ENCODE measurements at places on chromosomes 16 and 17. TPM values are rescaled to one million over a fixed set of nuclear protein-coding genes. Genes with fewer than 3 reads are reported as not detected.

DNA sequence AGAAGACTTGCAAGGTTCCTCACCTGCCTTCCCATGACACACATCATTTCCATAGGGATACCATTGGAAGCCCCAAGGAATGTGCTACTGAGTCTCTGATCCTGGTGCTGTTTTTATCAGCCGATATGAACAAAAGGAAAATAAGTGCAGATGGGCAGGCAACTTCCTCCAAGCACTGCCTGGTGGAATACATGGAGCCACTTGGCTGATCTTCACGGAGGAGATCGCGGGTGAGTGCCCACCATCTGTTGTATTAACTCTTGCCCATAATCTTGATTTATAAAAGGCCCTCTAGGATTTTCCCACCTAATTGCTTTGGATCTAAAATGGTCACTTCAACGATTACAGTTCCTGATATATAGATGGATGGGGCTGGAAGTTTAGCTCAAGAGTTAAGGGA, 24.7 kb upstream of the CDRT15 start:
- no peak for DNase-seq

The EIF4A3 gene
- total RNA-seq: 110 TPM

- no peak for DNase-seq
Observed at GRCh38 chr16:12559714-12560113, 244.0 kb downstream of the CPPED1 start.

The RMI2 gene
- total RNA-seq: 4.2 TPM

DNA sequence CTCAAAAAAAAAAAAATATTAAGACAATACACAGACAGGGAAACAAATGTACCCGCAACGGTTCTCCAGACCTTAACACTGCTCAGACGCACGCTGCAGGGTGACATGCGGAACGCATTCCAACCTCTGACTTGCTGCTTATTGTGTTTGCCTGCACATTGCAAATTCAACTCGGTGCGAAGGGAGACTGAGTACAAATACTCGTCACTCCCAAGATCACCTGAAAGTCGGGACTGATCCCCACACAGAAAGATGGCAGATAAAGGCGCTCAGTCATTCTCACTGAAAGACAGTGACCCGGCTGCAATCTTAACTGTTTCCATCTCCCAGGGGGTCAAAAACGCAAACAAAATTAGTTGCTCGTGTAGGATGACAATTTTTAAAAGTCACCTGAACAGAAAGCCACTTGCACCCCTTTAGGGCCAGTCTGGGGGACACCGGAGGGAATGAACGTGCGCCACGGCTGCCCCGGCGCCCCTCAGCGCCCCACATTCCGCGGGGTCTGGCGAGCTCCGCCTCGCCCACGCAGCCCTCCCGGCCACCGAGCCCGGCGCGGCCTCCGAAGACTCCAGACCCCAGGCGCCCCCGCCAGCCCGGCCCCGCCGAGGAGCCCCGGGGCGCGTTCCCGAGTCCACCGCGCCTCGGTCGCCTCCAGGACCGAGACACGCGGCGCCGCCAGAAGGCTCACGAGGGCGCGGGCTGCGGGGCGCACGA, 589 bp downstream of the CLCN7 start:
- no peak for DNase-seq

DNA sequence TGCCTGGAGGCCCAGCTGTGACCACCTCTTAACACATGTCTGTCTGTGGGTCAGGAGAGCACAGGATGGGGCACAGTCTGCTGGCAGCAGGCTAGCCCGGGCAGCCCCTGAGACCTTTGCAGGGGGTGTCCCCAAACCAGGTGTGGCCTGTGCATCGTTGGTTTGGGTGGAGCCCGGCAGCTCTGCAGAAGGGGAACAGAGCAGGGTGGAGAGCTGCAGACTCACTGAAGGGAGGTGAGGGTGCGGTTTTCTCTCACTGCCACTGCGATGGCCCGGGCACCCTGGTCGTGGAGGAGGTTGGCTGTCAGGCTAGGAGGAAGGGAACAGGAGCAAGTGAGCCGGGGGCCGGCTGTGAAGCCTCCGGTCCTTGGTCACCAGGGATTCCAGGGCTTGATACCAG, 28.8 kb downstream of the NLRC3 start:
- no peak for DNase-seq

DNA sequence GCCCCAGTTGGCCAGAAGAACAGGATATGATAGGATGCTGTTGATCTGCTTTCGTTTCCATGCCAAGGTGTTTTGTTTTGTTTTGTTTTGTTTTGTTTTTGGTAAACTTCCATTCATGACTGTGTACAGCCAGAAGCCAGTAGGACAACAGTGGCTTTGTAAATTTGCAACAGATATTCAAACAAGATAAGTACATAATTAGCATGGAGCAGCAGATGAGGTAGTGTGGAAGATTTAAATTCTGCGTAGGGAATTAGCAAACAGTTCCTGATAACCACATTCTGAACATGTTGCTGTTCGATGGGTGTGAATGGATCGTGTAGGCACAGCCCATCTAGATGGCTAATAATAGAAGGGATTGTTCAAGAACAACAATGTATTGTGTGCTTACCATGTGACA, 1080.1 kb upstream of the RBFOX1 start:
- no peak for DNase-seq

The FKBP10 gene
- 28.5 TPM for total RNA-seq

The ENDOV gene
- total RNA-seq: 42.1 TPM

DNA sequence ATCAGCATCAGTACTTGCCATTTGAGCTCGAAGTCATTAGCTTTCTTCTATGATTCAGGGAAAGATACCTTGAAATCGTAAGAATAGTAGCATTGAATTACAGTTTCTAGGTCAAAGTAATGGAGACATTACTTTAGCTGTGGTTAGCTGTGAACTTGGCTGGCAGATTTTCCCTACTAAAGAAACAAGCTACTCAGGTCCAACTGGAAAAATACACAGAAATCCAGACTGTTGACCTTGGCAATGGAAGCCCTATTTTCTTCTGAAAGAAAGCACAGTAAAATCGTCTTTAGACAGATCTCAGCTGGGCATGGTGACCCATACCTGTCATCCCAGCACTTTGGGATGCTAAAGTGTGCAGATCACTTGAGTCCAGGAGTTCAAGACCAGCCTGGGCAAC, 13.4 kb upstream of the DNAJA2 start:
- no peak for DNase-seq

DNA sequence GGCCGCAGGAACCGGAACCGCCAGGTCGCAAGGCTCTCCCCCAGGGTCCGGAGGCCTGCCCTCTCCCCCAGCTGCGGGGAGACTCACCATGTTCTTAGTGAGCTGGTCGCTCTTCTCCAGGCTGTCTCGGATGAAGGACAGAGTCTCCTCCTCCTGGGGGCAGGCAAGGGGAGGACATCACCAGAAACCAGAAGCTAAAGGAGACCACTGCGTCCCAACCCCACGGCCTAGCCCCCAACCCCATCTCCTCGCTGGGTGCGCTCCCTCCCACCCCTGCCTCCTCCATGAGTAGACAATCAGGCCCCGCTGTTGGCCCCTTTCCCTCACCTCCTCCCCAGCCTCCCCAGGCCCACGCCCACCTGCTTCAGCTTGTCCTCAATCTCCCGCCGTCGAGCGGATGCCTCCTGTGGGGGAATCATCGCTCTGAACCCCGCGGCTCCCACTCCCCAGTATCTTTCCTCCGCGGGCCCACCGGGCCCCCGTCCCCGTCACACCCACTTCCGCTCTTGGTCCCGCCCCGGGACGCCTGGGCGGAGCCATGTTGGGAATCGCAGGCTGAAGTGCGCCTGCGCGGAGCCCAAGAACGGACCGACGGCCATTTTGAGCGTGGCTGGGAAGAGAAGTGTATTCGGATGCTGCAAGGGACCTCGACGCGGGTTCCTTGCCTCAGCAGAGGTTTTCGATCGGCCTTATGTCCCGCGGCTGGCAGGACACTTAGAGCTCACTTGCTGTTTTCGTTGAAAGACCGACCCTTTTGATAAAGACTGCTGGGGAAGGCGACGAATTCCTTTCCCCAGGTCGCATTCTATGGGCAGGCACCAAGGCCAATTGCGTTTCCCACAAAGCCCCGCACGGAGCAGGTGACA, at the start of gene EXOC7:
EXOC7 (minus strand) TSS at position 514 of the 866 bp plus-strand sequence; CDS start at position 419, 95 bp downstream.
- DNase-seq: peak; percentile 94

The AANAT gene
- 0.39 TPM for total RNA-seq

The DRC3 gene
- 0.29 TPM for total RNA-seq

The ACSM2A gene
- not detected for total RNA-seq

Data from glutamatergic neuron (in vitro differentiated cells).